HuH-7.5 (cell line): ENCODE measurements at places on chromosomes 7 and 10.

DNA sequence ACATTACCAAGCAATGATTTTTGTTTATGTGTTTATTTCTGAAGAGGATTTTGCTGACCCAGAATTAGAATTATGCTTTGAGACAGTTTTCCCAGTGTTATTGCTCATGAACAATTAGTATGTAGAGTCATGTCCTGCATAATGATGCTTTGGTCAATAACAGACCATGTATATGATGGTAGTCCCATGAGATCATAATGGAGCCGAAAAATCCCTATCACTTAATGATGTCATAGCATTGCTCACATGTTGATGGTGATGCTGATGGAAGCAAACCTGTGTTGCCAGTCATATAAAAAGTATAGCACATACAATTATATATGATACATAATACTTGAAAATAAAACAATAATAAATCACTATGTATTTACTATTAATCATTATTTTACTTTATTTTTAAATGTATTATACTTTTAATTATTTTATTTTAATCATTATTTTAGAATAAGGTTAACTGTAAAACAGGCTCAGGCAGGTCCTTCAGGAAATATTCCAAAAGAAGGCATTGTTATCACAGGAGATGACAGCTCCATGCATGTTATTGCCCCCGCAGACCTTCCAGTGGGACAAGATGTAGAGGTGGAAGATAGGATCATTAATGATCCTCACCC, 33.5 kb downstream of the AHR start:
- no peak for DNase-seq

DNA sequence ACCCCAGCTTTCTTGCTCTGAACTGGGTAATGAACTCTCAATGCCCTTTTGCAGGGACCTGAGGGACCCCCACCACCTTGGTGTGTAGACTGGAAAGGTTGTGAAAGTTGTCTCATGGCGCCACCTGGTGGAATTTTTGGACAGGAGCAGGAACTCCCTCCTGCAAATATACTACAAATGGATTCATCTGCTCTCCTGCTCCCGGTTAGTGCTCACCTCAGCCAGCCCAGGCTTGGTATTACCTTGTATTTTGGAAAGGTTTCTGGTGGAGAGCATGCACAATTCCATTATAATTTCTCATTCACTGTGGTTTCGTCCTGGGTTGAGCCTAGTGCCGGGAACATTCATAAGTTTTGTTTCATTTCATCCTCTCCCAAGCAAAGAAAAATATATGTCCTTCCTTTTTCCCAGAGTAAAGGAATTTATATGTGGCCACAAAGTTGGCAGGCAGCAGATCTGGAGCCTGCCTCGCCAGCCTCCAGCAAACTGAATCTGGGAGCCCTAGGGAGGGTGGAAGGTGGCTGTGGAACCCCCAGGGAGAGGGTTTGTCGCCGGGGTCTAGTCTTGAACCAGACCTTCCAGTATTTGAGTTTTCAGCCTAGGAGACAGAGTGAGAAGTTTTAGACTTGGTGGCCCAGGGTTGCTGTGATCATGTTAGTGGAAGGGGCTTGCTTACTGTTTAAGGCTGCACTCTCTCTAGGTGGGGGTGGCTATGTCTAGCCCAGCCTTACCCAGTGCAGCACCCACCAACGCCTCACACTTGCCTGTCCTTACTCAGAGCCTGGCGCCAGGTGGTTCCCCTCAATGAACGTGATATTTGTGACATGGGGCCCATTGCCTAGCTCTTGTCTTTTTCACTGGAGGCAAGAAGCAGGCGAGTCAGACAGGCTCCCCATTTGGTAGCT, 9.5 kb downstream of the FAM241B start:
- DNase-seq, result peak; percentile 75

DNA sequence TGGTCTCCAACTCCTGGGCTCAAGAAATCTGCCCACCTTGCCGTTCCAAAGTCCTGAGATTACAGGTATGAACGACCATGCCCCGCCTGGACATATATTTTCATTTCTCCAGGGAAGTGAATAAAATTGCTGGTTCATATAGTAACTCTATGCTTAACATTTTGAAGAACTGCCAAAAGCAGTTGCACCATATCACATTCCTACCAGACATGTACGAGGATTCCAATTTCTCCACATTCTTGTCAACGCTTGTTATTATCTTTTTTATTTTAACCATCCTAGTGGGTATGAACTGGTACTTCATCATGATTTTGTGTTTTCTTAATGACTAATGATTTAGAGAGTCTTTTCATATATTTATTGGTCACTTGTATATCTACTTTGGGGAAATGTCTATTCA, 21.9 kb upstream of the CPN1 start:
- DNase-seq, result no peak

DNA sequence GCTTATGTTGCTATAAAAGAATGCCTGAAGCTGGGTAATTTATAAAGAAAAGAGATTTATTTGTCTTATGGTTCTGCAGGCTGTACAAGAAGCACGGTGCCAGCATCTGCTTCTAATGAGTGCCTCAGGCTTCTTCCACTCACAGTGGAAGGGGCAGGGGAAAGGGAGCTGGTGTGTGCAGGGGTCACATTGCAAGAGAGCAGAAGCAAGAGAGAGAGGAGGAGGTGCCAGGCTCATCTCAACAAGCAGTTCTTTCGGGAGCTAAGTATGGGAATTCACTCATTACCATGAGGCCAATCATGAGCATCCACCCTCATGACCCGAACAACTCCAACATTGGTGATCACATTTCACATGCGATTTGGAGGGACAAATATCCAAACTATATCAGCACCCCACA, 17.2 kb upstream of the SLK start:
- DNase-seq, result no peak

DNA sequence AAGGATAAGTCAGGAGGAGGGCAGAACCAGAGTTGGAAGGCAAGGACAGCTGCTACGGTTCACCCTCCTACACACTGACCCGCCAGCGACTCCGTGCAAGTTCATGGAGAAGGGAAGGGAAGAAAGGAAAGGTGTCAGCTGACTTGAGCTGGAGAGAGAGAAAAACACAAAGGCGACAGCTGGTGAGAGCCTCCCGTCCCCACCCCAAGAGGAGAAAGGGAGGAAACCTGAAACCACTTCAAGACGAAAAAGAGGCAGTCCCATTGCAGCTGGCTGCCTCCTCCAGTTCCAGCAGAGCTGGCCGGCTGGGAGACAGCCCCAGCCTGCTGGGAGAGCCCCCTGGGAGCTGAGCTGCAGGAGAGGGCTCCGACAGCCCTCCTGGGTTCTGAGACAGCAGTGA, 75.2 kb downstream of the PARD3 start:
- no peak for DNase-seq

GRCh38 chr10:688312-689120, 952 bp downstream of the DIP2C start:
- DNase-seq, result peak; percentile 75

- DNase-seq, result no peak
These were observed 257.0 kb downstream of the CREB5 start for GRCh38 chr7:28669330-28669729.

DNA sequence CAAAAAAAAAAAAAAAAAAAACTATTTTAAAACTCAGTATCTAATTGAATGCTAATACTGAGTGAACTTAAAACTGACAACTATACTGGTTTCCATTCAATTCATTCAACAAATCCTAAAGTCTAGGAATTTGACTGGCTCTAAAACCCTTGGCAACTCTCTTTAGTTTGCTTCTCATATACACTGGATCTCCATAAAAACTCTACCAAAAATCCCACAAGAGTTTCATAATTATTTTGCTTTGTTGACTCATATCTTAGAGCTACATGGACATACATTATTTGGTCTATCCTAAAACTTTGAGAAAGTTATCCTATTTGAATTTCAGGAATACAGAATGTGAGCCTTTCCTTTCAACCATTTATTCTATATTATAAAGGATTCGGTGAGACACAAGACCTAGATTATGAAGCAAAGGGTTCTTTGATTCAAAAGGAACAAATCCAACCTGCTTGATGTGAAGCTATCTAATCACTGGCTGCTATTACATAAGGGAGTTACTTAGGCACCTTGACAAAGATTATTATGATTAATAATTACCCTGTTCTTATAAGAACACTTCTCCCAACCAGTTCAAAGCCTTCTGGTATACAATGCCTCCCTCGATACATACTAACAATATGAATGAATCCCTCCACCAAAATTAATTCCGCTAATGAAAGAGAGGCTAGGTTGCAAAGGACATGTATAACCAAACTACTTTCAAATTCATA, 15.8 kb upstream of the KMT2E start:
- DNase-seq, result no peak

- DNase-seq, result no peak
These were observed 156.7 kb downstream of the IMMP2L start for GRCh38 chr7:111405621-111406020.

- no peak for DNase-seq
These were observed 27.3 kb downstream of the ANXA11 start for GRCh38 chr10:80177781-80178636.

DNA sequence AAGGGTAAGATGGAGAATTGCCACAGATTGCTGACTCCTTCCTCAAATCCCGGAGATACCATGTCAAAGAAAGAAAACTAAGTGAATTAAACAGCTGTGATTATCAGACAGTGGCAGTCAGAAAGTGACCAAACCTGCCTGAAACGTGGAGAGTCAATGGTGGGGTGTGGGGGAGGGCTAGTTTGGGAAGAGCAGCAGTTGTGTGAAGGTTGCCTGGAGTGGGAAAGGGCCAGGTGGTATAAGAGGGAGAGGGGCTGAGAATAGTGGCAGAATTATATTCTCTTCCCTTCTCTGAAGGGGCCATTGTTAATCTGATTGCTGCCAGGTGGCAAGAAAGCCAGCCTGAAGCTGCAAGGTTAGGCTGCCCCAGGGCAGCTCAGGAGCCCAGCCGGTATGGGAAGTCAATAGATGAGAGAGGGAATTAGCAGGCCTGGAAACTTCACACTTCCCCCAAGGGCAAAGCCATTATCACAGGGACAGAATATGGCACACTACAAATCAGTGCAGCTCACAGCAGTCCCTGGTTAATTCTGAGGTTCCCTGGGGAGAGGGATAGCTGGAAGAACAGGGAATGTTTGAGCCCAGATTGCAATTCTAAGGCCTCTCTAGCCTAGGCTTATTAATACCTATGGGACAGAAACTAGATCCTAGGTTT, 83.9 kb upstream of the ITGB1 start:
- no peak for DNase-seq

DNA sequence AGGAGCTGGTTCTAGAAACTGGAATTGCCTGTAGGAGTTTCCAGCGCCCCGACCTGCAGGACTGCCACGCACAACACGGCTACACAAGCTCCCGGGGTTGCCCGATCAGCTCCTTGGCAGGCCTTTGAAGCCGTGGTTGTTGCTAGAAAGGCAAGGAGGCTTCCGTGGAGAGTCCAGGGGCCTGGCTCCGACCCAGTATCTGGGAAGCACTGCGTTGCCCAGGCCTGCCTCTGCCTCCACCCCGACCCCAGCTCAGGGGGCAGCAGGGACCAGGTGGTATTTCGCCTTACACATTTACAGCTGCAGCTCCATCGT, 54.4 kb downstream of the PROSER2 start:
- DNase-seq, result no peak

DNA sequence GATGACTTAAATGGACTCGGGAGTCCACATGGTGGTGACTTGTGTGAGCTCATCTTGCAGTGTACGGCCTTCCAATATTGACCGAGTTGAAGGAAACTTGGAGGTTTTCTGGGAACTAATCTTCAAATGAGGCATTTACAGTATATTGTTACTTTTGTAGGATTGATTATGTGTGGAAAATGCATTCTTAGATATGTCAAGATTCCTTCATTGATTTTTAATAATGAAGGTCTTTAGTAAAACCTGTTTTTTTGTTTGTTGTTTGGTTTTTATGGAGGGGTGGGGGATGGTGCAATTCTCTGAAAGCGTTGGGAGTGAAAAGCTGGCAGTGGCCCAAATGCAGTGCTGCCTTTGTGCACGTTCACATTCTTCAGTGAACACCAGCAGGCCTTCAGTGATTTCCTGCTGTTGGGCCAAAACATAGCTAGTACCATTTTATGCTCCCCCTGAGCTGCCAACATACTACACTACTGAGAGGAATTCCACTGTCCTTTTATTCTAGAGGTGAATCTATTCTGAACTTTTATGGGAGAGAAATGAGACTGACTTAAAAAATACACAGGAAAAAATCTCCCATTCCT, 50.4 kb downstream of the CCNY start:
- DNase-seq, result no peak

GRCh38 chr10:32963096-32963495, 5.1 kb upstream of the ITGB1 start:
- no peak for DNase-seq

DNA sequence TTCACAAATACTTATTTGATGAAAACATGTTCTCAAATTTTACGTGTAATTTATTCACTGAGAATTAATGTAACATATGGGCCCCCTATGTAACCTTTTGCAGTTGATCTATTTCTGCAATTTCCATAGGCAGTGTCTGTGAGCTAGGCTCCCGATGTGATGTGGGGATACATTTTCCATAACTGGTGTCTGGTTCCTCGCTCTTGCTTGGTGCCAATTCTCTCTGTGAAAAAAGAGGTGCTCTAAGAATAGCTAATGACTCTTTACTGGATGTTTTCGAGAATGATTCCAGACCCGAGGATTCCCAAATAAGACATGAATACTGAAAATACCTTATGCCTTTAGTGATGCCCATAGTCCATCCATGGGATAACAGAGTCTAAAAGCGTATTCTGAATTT, 286.7 kb upstream of the FZD8 start:
- DNase-seq, result no peak

- DNase-seq, result no peak
These were observed 46.5 kb downstream of the WDFY4 start for GRCh38 chr10:48731141-48731540.

GRCh38 chr7:47442605-47442865, 139.4 kb downstream of the TNS3 start:
- no peak for DNase-seq

GRCh38 chr7:70008466-70008865, 410.2 kb downstream of the AUTS2 start:
- no peak for DNase-seq

GRCh38 chr7:21107101-21107500, 320.4 kb upstream of the SP8 start:
- no peak for DNase-seq

- DNase-seq, result no peak
These were observed 324.2 kb upstream of the COBL start for GRCh38 chr7:51640841-51641240.

DNA sequence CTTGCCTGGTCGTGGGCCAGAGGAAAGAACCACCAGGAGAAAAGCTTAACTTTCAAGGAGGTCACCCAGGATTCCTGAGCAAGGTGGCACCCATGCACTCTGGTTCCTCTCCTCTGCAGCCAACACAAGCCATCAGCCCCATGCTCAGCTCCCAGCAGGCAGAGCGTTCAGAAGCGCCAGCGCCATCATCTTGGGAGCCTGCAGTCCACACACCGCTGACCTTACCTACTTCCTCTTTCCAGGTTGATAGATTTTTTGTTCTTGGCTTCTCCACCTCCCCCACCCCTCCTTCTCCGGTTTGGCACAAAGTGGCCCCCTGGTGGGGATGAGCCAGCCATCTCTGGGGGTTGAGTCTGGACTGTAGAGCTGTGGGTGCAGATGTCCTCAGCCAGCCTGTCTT, 1.7 kb upstream of the WDR86 start:
- no peak for DNase-seq

GRCh38 chr10:22315455-22316285, 518 bp upstream of the COMMD3 start:
- DNase-seq, result no peak
